Common myeloid progenitor, CD34-positive (primary cell): ENCODE measurements at places on chromosomes 7 and 10.
A peak's percentile ranks its signal among the peaks of the same experiment; 100 is the strongest.

GRCh38 chr7:31935124-31936054, 134.8 kb downstream of the PDE1C start:
- DNase-seq: no peak
- H3K4me1 ChIP-seq: no peaks in the 10 kb centered on the region
- H3K4me3 ChIP-seq: no peak overlapping the region
- peaks cover 2% of the 10 kb centered on the region for H3K27me3 ChIP-seq
- no peaks in the 10 kb centered on the region for H3K36me3 ChIP-seq
- H3K27ac ChIP-seq: no peak overlapping the region

- H3K4me3 ChIP-seq: peak overlapping the region; percentile 54
- peaks cover 12% of the 10 kb centered on the region for H3K27me3 ChIP-seq
- no peak overlapping the region for H3K27ac ChIP-seq
- no peak for DNase-seq
- no peaks in the 10 kb centered on the region for H3K36me3 ChIP-seq
Measured at GRCh38 chr7:192701-193480, 520 bp downstream of the FAM20C start.

DNA sequence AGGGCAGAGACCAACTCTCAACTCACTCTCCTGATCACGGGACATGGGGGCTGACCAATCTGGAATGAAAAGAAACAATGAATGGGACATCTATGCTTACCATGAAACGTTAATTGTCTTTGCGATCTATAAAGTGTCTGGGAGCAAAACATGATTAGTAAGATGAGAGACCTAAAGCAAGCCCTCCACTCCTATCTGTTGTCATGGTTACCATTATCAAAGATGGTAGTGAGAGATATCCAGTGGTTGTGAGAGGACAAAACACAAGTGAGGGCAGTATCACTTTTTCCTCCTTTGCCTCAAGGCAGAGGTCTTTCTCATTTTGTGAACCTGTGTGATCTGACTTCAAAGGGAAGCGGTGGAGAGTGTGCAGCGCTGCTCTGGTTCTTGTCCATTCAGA, 130.1 kb downstream of the LSM5 start:
- H3K36me3 ChIP-seq: no peaks in the 10 kb centered on the region
- no peak overlapping the region for H3K4me3 ChIP-seq
- no peak for DNase-seq
- H3K27me3 ChIP-seq: peaks cover 3% of the 10 kb centered on the region
- H3K27ac ChIP-seq: no peak overlapping the region
- no peaks in the 10 kb centered on the region for H3K4me1 ChIP-seq

DNA sequence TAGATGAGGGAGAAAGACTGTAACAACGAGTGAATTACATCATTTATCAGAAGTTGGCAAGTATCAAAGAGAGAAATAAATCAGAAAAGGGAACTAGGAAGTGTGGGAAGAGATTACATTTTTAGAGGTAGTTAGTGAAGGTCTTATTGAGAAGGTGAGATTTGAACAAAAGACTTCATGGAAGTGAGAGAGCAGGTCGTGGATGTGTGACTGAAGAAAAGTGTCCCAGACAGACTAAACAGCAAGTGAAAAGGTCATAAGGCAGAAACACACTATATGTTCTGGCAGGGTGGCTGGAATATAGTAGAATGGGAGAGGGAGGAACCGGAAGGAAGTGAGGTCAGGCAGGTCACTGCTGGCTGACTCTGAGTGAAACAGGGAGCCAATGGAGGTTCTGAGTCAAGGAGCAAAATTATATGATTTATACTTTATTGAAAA, 35.7 kb upstream of the RHOBTB1 start:
- peaks cover 12% of the 10 kb centered on the region for H3K4me1 ChIP-seq
- no peak overlapping the region for H3K4me3 ChIP-seq
- DNase-seq: no peak
- H3K36me3 ChIP-seq: no peaks in the 10 kb centered on the region

- DNase-seq: no peak
- no peaks in the 10 kb centered on the region for H3K36me3 ChIP-seq
- no peak overlapping the region for H3K27ac ChIP-seq
- peaks cover 8% of the 10 kb centered on the region for H3K4me1 ChIP-seq
- H3K4me3 ChIP-seq: no peak overlapping the region
- H3K27me3 ChIP-seq: peaks cover 1% of the 10 kb centered on the region
Measured at GRCh38 chr7:134612197-134612596, 34.5 kb upstream of the BPGM start.

DNA sequence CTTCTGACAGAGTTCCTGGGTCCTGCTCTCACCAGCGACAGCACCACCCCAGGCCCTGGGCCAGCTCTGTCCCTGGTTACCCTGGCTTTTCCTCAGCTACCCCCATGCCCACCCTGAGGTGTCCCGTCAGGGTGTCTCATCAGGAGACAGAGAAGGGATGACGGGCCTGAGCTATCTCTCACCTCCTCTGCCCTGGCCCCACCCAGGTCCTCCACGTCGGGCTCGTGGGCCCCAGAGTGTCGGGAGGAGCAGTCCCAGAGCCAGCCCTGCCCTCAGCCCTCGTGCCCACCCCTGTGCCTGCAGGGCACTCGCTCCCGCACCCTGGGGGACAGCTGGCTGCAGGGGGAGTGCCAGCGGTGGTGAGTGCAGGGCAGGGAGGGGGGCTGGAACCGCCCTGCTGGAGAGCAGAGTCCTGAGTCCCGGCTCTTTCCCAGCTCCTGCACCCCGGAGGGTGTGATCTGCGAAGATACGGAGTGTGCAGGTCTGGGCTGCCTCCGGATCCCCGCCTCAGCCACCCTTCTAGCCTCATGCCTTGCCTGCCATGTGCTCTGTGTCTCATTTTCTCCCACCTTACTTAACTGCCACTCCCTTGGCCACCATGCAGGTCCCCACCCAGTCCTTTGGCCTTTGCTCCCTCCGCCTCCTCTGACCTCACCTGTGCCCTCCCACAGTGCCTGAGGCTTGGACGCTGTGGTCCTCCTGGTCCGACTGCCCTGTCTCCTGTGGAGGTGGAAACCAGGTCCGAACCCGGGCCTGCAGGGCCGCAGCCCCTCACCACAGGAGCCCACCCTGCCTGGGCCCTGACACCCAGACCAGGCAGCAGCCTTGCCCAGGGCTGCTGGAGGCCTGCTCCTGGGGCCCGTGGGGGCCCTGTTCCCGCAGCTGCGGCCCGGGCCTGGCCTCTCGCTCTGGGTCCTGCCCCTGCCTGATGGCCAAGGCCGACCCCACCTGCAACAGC, 16.7 kb upstream of the ZNF862 start:
- H3K27me3 ChIP-seq: no peaks in the 10 kb centered on the region
- H3K4me3 ChIP-seq: no peak overlapping the region
- H3K36me3 ChIP-seq: no peaks in the 10 kb centered on the region
- no peak for DNase-seq
- H3K27ac ChIP-seq: no peak overlapping the region

DNA sequence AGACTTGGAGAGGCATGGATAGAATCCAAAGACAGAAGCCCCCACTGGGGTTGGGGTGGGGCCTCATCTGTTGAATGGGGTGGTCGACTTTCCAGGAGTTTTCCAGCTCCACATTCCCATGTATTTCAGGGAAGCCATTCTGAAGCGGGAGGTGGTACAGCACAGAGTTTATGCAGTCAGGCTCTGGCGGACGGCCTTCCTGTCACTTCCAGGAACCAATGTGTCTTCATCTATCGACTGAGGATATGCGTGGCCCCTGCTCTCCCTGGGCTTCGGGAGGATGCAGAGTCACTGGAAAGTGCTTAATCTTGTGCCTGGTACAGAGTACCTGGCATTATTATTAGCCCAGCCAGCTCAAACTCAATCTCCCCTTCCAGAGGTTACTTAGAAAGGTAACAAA, 26.3 kb downstream of the DOCK1 start:
- no peaks in the 10 kb centered on the region for H3K27me3 ChIP-seq
- H3K4me3 ChIP-seq: no peak overlapping the region
- DNase-seq: no peak
- no peaks in the 10 kb centered on the region for H3K4me1 ChIP-seq
- no peak overlapping the region for H3K27ac ChIP-seq

DNA sequence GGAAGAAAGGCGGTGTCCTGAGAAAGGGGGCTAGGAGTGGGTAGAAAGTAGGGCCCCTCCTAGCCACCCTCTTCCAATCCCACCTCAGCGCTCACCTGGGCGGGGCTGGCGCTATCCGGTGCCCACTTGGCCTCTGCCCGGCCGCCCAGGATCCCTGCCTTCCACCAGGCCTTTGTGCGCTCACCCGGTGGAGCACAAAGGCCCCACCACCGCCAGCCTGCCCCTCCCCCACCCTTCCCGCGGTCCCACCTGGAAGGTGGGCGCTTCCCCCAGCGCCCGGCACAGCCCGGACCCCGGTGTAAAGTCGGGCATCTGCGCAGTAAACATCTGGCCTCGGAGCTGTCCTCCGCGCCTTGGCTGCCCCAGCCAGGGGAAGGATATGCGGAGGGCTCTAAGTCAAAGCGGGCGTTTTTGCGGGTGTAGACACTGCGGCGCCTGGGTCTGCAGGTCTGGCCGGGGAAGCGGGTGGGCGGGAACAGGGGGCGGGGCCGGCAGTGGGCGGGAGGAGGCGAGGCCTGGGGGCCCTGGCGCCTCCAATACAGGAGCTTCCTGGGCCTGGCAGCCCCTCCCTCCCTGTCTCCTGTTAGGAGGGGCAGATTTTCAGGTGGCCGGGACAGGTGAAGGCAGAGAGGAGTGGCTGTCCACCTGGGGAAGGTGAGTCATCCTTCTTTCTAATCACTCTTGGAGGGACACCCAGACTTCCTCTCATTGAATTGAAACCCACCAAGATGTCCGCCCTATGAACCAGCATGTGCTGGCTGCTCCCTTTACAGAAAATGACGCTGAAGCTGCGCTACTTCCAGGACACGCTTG, 49.3 kb downstream of the PNLIPRP2 start:
- H3K4me3 ChIP-seq: no peak overlapping the region
- no peaks in the 10 kb centered on the region for H3K36me3 ChIP-seq
- peaks cover 67% of the 10 kb centered on the region for H3K27me3 ChIP-seq
- no peak for DNase-seq
- H3K27ac ChIP-seq: no peak overlapping the region

- H3K4me1 ChIP-seq: no peaks in the 10 kb centered on the region
- H3K36me3 ChIP-seq: no peaks in the 10 kb centered on the region
- H3K27ac ChIP-seq: no peak overlapping the region
- DNase-seq: no peak
- H3K4me3 ChIP-seq: no peak overlapping the region
- H3K27me3 ChIP-seq: no peaks in the 10 kb centered on the region
Measured at GRCh38 chr7:9407816-9408215, 974.4 kb downstream of the NXPH1 start.

- no peaks in the 10 kb centered on the region for H3K4me1 ChIP-seq
- DNase-seq: peak; percentile 60
- H3K36me3 ChIP-seq: no peaks in the 10 kb centered on the region
- no peaks in the 10 kb centered on the region for H3K27me3 ChIP-seq
- no peak overlapping the region for H3K4me3 ChIP-seq
- no peak overlapping the region for H3K27ac ChIP-seq
Measured at GRCh38 chr7:28488061-28488791, 75.9 kb downstream of the CREB5 start.

DNA sequence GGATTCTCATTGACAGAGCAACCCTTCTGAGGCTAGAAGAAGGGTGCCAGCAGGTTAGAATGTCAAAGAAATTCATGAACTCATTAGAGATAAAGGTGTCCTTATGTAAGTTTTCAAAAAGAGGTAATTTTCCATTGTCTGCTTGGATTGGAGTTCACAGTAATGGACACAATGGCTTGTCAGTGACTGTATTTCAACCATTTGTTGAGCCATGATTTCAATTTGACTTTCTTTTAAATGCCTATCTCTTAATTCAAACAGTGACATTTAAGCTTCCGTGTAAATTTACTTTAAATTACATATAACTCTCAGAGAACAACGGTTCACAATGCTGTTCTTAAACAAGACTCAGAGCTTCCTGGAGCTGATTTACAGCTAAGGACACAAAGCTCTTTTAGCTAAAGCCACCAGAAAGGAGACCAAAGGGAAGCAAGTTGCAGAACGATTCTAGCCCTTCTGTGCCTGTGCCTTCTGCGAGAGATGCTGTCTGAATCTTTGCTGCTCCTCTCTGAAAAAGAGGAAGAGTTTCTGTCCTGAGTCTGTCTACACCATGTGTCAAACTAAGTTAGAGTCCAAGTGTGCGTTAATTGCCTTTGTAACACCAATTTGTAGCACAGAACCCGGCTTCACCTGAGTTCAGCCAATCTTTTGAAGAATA, 42.2 kb upstream of the PFKP start:
- no peaks in the 10 kb centered on the region for H3K36me3 ChIP-seq
- H3K4me1 ChIP-seq: no peaks in the 10 kb centered on the region
- H3K27me3 ChIP-seq: peaks cover 6% of the 10 kb centered on the region
- H3K27ac ChIP-seq: no peak overlapping the region
- DNase-seq: no peak

DNA sequence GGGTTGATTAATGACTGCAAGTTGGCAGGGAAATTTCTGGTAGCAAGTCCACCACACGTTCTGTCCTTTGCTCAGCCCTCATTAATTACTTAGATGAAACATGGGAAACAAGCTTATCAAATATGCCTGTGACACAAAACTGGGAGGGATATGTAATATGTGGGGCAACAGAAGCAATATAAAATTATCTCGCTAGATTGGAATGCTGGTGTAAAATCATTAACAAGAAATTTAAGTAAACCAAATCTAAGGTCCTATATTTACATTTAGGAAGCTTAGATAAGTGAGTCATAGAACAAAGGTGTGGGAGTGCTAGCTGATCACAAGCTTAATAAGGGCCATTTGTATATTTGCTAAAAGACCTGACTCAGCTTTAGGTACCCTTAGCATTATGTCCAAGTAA, 23.5 kb downstream of the TRPV5 start:
- no peaks in the 10 kb centered on the region for H3K27me3 ChIP-seq
- no peaks in the 10 kb centered on the region for H3K36me3 ChIP-seq
- no peak overlapping the region for H3K4me3 ChIP-seq
- H3K27ac ChIP-seq: no peak overlapping the region
- no peaks in the 10 kb centered on the region for H3K4me1 ChIP-seq

DNA sequence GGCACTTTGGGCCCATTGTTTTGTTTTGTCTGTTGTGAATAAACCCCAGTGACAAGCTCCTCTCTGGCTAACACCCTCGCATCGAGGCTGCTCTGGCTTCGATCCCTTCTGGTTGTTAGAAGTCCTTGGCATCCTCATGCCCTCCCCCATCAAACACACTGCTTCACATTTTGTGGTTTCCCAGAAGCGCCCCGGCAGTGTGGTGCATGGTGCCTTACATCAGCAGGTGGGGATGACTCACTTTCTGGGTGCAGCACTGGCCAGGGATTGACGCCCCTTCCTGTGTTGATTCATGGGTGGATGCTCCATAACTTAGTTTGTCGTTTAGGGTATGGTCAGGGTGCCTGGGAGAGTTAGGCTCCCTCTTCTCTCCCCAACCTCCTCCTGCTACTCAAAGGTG, 51.4 kb downstream of the PLPP4 start:
- H3K27me3 ChIP-seq: no peaks in the 10 kb centered on the region
- H3K27ac ChIP-seq: no peak overlapping the region
- H3K4me3 ChIP-seq: no peak overlapping the region
- no peaks in the 10 kb centered on the region for H3K4me1 ChIP-seq
- H3K36me3 ChIP-seq: no peaks in the 10 kb centered on the region
